Testis (tissue), 5 donors: ENCODE measurements at places on chromosomes 13 and 19. TPM values are rescaled to one million over a fixed set of nuclear protein-coding genes. Genes with fewer than 3 reads are reported as not detected.
A peak's percentile ranks its signal among the peaks of the same experiment; 100 is the strongest.

DNA sequence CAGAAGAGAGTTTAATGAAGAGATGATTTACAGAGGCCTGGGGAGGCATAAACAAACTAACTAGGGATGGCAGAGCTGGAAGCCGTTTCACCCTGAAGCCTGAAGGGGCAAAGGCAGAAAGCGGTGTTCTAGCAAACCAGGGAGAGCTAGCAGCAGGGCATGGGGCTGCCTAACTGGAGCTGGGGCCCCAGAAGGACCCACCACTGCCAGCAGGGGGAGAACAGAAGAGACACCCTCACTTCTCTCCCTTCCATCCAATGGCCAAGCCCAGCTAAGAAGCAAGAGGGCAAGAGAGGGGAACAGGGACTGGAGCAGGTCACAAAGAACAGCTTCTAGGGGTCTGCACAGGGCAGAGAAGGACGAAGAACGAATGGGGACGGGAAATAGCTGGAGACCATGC, 195.5 kb downstream of the KATNAL1 start:
- DNase-seq: no peak

- peak; percentile 53 for DNase-seq
Observed at GRCh38 chr13:48531416-48532255, 1.2 kb downstream of the RCBTB2 start.

DNA sequence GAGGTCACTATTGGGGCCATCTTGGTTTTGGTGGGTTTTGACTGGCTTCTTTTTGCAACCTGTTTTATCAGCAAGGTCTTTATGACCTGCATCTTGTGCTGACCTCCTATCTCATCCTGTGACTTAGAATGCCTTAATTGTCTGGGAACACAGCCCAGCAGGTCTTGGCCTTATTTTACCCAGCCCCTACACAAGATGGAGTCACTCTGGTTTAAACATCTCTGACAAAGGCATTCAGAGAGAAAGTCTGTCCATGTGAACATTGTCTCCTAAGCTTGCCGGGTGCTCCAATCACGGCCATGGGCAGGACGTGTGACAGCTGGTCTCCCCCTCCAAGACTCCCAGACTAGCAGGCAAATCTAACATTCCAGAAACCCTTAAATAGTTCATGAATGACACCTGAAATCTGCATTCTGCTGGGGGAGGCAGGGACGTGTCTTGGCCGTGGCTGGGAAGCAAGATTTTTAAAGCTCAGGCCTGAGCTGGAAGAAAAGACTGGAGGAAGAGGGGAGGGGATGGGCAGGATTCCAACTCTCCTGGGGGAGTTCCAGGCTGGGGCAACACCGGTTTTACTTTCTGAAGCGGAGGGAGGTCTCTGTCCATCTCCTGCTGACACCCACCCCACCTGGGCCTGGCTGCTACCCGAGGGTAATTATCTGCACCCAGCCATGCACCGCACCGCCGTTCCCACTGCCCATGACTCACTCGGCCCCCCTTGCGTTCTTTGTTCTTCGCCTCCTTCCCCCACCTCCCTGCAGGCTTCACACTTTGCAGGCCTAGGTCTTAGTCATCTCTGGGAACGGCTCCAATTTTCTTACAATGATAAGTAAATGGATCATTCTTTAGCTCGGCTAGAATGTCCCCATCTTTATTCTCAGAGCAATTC, 11.6 kb upstream of the OR1M1 start:
- DNase-seq: peak; percentile 89

GRCh38 chr13:106911627-106912026, 343.7 kb upstream of the ARGLU1 start:
- no peak for DNase-seq

The KLK4 gene
- 0.55 TPM for total RNA-seq

The C1QTNF9 gene
- total RNA-seq: 0.43 TPM

The HAUS8 gene
- 20.0 TPM for total RNA-seq
